ENCODE measurements at places on chromosomes 2 and 18.

DNA sequence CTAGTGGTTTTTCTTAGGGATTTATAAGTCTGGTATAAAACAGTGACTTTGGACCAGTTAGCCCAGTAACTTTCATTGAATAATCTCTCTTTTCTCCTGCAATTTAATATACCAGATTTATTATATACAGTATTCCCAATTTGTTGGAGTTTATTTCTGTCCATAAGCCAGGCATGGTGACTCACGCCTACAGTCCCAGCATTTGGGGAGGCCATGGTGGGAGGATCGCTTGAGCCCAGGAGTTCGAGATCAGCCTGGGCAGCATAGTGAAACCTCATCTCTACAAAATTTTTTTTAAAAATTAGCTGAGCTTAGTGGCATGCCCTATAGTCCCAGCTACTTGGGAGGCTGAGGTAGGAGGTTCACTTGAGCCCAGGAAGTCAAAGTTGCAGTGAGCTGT lies 26.7 kb downstream of the CNNM4 start:
- DNase-seq: no peak

- no peak for DNase-seq
Measured at GRCh38 chr18:59871711-59872362, 28.0 kb upstream of the PMAIP1 start.

DNA sequence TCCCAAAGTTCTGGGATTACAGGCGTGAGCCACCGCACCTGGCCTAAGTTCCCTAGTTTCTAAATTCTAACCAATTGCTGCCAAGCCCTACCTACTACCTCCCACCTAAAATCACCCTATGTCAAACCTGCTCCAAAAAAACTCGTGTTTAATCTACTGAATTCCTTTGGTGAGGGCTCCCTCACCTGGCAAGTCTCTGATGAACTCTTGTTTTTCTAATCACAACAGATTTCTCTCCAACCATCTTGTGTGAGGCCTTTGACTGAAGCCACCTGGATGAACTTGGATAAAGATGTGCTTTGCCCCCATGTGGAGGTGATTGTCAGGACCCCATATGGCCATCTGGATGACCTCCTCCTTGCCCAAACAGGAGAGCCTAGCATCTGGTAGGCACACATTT lies 17.4 kb upstream of the SLC35G4 start:
- no peak for DNase-seq

DNA sequence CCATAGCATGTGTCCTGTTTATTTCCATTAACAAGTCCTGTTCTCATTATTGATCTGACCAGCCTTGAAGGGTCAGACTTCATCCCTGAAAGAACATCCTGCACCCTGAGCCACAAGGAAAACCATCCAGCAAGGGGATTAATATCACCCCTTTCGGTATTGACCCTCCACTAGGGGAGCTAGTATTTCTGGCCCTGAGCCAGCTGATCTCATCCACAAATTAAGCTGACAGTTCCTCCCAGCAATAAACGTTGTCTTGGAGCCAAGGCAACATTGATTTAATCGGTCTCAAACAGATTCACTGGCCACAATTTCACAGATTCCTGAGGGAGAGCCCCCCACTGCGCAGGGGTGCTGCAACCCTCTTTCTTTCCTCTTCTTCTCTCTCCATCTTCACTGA lies 353.1 kb upstream of the FANCL start:
- no peak for DNase-seq

DNA sequence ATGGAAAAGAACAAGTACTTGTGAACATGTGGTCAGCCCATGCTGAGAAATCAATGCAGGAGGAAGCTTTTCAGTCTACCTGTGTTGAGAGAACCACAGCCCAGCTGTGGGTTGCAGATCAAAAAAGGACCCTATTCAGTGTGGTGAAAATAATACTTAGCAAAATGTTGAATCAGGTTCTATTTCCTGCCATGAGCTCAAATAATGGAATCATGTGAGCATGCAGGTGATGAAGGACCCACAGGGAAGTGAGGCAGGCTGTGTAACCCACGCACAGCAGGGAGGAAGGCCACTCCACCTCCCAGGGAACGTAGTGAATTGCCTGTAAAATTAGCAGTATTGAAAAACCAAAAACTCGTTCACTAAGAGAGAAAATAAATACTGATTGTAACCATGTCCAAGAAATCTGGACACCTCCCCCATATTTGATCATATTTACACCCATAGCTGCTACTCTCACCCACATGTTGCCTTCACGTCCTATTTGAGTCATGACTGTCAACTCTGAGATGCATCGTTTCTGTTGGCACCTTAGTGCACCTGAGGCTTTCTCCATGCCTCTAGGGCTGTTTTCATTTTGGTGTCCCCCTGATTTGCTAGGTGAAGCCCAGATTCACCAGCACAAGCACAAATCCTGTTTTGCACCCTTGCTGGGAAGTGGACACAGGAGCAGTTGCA lies 20.5 kb upstream of the BCL2L11 start:
- no peak for DNase-seq

- no peak for DNase-seq
Measured at GRCh38 chr2:99507937-99508818, 18.4 kb upstream of the REV1 start.

DNA sequence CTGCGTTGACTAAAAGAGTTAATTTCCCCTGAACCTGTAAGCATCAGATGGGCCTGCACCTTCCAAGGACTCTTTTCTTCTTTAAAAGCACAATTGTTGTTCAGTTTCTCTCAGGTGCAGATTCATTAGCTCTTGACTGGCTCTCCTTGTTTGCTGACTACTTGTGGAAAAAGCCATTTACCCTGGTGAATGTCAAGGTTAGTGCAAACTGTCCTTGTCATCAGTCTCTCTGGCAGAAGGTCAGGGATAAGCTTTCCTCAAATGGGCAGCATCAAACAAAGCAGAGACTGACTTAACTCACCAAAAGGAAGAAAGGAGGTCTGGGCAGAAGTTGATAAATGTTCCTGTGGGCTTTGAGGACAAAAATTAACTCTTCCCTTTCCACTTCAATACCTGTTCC lies 922.7 kb downstream of the BCL11A start:
- no peak for DNase-seq
